ENCODE measurements at places on chromosomes 3 and 15.

- no peak for DNase-seq
These were observed at the start of gene ZBTB47 for GRCh38 chr3:42653560-42654330. TSS of gene ZBTB47 (plus strand) at chr3:42653697. CDS start at chr3:42658356, 4,659 bp downstream.

DNA sequence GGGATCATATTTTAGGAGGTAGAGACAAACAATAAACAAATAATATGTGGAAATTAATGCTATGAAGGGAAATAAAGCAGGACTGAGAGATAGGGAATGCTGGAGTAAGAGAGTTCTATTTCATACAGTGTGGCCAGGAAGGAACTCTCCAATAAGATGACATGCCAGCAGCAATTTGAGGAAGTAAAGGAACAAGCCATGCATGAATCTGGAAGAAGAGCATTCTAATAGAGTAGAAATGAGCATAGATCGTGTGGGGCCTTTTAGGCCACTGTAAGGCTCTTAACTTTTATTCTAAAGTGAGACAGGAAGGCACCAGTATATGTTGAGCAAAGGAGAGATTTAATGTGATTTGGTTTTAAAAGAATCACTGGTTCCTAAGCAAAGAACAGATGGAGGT lies 126.3 kb downstream of the DMXL2 start:
- DNase-seq = no peak

DNA sequence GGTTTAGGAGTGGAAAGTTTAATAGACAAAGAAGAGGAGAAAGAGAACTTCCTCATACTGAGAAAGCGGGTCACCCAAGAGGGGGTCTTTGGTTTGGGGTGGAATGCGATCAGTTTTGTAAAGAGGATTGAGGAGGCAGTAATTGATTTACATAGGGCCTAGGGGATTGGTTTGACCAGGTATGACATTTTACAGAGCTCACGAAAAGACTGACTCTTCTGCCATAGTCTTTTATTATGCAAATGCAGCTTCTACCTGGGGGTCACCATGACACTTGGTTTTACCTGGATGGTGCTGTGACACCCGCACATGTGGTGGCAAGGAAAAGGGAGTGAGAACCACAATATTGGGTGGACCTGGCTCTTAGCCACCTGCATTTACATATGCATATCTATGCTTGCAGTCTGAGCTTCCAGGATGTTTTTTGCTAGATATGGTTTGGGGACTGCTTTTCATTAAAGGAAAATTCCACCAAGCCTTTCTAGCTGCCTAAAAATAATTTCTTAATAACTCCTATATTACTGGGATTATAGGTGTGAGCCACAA lies 6.9 kb upstream of the NME9 start:
- no peak for DNase-seq

- no peak for DNase-seq
These were observed 163.6 kb downstream of the KCNMB2 start for GRCh38 chr3:178699810-178700209.

All from HepG2 (cell line).